HT-29 (cell line): ENCODE measurements at places on chromosomes 5 and 9.
A peak's percentile ranks its signal among the peaks of the same experiment; 100 is the strongest.

DNA sequence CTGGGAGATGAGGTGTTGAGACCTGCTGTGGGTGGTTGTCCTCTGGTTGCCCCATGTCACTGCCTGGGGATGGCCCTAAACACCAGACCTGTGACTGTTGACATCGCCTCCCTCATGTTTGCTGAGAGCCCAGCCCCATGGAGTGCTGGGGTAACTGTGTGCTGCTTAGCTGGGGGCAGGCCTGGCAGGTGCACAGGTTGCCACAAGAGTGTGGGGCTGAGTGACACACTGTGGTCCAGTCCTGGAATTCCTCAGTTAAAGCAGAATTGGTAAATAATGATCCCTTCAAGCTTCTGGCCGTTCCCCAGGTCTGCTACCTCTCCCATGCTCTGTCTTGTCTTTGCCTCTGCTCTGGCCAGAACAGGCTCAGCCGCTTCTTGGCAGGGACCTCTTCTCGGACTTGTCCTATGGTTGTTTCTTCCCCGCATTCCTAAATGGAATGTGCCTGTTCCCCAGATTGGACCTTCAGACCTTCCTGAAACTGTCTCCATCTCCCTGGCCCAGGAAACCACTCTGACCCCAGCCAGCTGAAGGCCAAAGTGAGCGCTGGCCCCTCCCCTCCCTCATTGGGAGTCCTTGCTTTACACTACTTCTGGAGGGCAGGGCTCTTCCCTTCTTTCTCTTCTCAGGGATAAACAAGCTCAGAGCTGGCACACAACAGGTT, 61.2 kb upstream of the PITX1 start:
- DNase-seq, result no peak

DNA sequence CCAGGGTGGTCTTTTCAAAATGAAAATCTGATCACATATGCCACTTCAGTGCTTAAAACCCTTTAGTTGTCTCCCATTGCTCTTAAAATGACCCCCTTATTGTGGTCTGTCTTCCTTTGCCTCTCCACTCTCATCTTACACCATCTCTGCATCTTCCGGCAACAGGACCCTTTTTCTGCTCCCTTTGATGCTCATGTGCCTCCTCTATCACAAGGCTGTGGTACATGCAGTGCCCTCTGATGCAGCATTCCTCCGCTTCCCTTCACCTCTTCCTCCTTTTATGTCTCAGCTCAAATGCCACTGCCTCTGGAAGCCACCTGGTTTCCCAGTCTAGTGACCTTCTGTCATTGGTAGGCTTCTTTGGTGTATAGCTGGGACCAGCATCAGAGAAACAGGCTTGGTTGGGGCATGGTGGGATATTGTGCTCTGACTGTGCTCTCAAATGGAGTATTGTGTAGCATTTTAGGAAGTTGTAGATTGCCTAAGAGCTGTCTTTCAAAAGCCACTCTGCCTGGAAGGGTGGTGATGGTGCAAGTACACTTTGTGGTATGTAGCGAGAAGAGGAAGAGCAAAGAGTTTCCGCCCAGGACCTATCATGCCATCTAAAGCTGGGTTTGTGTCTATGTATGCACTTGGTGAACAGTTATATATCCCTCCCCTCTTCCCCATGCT, 28.1 kb downstream of the ARHGAP26 start:
- DNase-seq, result no peak

GRCh38 chr5:142977363-142978051, 207.3 kb downstream of the ARHGAP26 start:
- peak; percentile 68 for DNase-seq

DNA sequence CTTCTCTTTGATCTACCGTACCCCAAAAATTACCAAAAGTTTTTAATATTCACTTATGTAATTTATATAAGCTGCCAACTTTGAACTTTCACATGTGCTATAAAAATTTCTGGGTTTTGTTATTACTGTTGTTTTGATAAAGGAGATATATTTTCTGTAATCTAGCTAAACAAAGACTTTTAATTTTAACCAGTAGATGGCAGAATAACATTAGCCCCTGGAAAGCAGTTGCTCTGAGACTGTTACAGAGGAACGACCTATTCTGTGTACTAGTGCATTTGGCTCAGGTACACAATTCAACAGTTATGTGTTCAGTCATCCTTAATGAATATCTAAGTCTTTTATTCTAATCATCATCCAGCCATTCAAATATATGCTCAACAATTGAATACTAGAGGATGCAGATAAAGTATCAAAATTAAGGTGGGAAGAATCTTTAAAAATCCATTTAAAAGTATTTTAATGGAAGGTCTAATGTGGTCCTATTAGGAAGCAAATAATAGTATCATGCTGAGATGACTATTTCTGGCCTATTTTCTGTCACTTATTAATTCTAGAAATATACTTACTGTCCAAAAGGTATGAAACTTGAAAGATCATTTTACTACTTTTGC, 8.6 kb downstream of the KLHL9 start:
- DNase-seq, result peak; percentile 72

DNA sequence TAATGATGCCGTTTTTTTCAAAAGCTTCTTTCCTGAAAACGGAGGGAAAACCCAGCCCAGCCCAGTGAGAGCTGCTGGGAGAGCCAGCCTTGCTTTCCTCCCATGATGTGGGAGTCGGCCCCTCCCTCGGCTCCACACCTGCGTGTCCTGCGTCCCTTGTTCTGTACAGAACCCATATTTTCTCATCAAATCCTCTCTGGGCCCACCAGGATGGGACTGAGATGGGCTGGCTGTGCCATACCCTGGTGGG, 8.9 kb downstream of the FLT4 start:
- no peak for DNase-seq

DNA sequence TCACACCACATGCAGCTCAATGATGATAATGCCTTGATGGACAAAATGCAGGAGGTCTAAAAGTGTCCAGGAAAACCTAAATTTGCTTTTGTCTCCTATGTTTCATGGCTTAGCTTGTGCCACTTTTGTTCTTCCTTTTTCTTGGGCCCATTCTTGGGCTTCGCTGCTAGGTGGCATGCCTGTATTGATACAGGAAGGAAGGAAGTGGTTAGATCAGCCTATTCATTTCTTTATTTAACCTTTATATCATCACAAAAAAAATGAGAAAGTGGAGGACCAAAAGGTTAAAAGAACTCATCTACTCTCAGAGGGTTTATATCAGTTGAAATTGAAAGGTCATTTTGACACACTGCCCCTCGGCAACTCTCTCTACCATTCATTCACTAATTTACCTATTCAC, 260.2 kb downstream of the ARHGAP26 start:
- DNase-seq, result no peak

DNA sequence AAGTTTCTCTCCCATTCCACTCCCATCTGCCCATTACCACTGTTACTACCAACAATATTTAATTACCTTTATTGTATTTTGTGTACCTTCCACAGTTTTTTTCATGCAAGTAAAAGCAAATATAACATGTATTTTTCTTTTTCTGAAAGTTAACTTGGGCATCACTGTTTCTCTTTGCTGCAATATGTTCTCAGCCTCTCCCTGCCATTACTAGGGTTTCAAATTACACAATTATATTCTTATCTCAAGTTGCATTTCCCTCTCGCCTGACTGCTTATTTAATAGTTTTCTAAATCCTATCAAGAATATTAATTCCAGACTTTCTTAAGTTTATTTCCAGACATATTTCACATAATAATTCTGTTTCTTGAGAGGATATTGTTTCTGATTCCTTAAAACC, 46.9 kb upstream of the GAS1 start:
- no peak for DNase-seq

- no peak for DNase-seq
These were observed 39.7 kb upstream of the BASP1 start for GRCh38 chr5:17177501-17178372.

DNA sequence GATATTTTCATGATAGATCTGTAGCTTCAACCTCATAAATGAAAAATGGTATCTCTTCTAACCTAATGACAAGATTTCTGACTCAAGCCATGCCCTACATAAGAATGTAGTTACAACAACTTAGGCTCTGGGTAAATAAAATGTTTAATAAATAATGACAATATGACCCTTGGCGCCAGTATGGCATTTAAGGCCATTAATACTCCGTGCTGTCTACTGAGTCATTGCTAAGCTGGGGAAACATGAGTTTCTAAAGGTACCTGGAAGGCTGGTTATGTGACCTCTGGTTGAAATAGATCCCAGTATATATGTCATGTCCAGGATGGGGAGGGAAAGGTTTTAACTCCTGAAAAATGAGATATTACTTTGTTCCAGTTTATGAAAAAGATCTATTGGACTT, 58.0 kb upstream of the CEMIP2 start:
- DNase-seq, result no peak

GRCh38 chr9:123162360-123162759, 106.0 kb downstream of the STRBP start:
- no peak for DNase-seq

- no peak for DNase-seq
These were observed 175.1 kb upstream of the PITX1 start for GRCh38 chr5:135208903-135209721.

- DNase-seq, result no peak
These were observed 66.0 kb downstream of the ZNF366 start for GRCh38 chr5:72441094-72441723.

DNA sequence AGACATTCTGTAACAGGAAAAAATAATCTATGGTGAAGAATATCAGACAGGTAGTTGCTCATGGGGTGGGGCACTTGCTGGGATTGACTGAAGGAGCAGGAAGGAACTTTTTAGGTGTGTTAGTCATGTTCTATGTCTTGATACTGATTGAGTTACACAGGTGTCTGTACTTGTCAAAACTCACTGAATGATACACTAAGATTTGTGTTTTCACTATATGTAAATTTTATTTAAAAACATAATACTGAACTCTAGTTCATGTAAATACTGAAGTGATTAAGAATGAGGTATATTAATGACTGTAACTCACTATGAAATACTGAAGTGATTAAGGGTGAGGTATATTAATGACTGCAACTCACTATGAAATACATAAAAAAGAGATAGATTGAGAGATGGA, 28.5 kb downstream of the IL6ST start:
- no peak for DNase-seq

DNA sequence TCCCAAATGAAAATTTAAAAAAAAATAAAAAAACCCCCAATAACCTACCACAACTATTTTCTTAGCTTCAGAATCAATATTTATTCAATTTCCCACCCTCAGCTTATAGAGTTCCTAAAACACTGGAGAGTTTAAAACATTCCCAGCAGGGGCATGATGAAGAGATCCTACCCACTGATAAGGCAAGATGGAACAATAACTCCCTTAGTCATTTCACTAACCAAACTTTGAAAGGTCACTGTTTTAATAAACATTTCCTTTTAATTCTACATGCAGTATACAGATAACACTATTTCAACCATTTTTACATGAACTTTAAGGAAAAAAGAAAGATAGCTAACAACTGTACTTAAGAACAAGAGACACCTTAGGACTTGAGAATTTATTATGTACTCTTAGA, 34.9 kb upstream of the ACOT12 start:
- no peak for DNase-seq

DNA sequence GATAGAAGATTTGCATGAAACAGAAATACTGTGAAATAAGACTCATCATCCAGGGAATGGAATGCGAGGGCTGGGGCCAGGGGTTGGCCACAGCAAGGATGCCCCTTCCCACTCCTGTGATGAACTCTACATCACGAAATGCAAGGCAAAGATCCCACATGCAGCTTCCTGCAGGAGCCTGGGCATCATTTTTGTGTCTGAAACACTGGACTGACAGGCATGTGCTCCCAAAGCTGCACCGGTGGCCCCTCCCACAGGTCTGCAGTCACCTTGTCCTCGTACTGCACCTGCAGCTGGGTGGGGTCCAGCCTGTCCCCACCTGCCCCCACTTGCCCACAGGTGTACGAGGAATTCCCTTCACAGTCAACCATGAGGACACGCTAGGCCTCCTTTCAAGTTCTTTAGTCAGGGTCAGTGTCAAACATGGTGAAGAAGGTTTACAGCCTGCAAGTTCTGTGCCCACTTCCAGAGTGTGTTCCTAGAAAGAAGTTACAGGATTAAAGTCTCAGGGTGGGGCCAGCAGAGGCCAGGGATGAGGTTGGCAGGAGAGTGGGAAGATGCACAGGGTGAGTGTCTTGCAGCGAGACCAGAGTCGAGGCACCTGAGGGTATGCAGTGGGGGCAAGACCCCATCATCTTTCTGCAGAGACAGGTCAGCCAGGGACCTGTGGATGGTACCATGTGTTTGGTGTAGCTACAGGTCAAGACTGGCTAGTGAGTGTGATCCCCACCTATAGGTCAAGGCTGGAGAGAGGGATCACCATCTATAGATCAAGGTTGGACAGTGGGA, 155.0 kb upstream of the IRX2 start:
- no peak for DNase-seq

DNA sequence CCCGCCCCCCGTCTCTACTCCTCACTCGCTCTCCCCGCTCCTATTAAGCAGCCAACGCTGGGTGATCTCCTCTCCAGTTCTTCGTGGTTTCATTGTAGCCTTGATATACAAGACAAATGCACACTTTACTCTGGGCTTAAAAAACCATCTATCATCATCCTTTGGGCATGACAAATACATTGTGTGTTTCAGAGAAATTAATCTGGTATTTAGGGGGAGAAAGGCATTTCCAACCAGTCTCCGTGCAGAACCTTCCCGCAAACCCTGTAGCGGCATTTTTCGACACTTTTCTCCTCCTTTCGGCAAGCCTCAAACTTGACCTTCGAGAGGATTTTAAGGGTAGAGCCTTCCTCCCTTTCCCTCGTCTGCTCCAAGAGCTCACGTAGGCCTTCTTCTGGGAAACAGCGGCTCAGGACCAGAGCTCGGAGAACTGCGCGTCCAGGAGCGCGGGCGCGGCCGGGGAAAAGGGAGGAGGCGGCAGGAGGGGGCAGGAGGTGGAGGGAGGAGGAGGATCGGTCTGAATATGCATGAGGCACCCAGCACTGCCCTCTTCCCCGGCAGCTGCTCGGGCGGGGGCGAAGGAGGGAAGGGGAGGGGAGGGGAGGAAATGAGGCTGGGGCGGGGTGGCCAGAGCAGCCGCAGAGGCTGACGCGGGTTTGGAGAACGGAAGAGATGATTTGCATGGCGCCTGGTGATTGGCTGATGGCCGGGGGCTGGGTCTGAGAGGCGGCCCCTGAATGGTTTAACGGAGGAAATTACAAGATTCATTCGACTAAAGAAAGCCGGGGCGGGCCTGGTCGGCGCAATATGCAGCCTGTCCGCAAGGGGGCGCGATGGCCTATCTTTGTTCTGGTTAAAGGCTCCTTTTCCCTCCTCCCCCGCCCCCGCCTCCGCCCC, 127.5 kb downstream of the TMEM161B start:
- peak; percentile 97 for DNase-seq

DNA sequence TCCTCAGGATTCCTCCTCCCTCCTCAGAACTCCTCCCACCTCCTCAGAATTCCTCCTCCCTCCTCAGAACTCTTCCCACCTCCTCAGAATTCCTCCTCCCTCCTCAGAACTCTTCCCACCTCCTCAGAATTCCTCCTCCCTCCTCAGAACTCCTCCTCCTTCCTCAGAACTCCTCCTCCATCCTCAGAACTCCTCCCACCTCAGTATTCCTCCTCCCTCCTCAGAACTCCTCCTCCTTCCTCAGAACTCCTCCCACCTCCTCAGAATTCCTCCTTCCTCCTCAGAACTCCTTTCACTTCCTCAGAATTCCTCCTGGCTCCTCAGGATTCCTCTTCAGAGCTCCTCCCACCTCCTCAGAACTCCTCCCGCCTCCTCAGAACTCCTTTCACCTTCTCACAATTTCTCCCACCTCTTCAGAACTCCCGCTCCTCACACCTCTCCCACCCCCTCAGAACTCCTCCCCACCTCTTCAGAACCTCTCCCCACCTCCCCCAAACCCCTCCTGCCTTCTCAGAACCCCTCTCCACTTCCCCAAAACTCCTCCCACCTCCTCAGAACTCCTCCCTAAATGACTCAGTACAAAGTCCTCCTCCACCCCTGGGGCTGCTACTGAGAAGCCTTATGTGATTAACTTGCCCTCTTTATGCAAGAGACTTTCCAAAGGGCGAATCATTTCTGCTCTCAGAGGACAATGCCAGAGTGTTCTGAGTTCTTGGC, 23.2 kb downstream of the SLC46A2 start:
- peak; percentile 83 for DNase-seq
